ENCODE measurements at places on chromosomes 4 and X.
A peak's percentile ranks its signal among the peaks of the same experiment; 100 is the strongest.

- DNase-seq: peak; percentile 39
Measured at GRCh38 chr4:169009286-169010124, 550 bp downstream of the CBR4 start.

GRCh38 chr4:55904576-55904975 is 44.2 kb upstream of the CEP135 start:
- DNase-seq: no peak

DNA sequence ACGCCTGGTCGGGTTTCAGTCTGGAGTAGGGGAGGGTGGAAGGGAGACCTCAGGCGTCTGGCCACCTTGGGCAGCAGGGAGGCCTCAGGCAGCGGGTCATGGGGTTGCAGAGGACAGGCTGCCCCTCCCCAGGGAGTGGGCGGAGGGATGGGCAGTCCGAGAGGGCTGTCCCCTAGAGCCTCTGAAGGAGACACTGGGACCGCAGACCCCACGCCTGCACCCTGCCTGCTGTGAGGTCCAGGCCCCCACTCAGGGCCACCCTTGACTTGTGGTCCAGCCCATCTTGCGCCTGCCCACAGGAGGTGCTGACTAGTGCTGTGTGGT is 16.5 kb downstream of the FGFRL1 start:
- DNase-seq: no peak

- no peak for DNase-seq
Measured at GRCh38 chrX:37926700-37927099, 79.3 kb upstream of the DYNLT3 start.

GRCh38 chrX:15299941-15300851 is 15.2 kb downstream of the ASB11 start:
- no peak for DNase-seq

DNA sequence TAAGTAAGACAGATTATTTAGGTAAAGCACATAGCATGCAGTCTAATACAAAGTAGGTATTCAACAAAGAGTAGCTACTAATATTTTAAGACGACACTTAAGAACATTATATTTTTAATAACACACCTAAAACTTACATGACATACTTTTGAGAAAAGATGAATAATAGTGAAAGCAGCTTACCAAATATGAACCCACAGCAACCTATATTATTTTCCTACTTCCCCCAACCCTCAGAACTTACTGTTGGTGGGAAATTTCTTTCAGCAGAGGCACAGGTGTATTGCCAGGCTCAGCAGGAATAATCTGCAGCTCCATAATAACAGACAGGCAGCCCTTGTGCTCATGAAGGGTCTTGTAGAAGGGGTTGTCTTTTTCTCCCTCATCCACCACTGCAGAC is 498.9 kb downstream of the GLUD2 start:
- DNase-seq: no peak

GRCh38 chrX:15059474-15059873 is 186.3 kb downstream of the MOSPD2 start:
- DNase-seq: no peak

DNA sequence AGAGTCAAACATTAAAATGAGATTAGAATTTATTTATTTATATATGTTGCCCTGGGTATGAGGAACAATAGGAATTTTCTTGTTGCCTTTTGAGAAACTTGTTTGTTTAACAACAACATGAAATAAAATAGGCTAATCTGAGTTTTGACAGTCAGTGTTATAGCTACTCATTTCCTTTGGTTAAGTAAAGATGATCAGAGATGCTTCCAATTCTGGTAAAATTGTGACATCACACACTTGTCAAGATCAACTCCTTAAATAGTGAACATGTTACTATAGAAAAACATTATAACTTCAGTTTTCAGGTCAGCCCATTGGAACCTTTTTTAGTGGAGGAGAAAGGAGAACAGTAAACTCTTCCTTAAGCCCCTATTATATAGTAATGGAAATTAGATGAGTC is 136.1 kb downstream of the STIM2 start:
- DNase-seq: no peak

DNA sequence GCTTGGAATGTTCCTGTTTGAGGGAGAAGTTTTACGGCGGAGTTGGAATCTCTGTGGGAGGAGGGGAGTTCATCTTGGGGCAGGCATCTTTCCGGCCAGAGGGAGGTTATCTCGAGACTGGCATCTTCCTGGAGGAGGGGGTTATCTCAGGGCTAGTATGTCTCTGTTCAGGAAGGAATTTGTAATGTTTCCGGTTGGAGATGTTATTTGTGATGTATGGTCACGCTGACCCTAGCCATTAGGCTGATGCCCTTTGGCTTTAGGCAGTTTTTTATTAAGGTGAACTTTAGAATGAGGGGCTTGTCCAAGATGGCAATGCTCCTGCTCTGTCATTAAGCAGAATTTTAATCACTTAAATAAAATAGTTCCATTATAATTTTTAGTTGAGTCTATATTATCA is 449.7 kb downstream of the PCDH10 start:
- DNase-seq: no peak

- no peak for DNase-seq
Measured at GRCh38 chr4:128424527-128425497, 137.2 kb upstream of the PGRMC2 start.

GRCh38 chr4:2058264-2059045 is 672 bp upstream of the NAT8L start:
- no peak for DNase-seq

DNA sequence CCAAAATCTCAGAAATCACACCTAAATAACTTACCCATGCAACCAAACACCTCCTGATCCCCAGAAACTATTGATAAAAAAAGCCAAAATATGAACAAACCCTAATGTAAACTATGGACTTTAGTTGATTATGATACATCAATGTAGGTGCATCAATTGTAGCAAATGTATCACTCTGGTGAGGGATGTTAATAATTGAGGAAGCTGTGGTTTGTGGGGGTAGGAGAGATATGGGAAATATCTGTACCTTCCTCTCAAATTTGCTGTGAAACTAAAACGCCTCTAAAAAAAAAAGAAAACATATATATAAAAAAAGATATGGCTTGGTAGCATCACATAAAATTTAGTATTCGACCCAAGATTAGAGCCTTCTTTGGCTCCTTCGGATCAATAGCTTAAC is 144.3 kb upstream of the CPEB2 start:
- DNase-seq: no peak

DNA sequence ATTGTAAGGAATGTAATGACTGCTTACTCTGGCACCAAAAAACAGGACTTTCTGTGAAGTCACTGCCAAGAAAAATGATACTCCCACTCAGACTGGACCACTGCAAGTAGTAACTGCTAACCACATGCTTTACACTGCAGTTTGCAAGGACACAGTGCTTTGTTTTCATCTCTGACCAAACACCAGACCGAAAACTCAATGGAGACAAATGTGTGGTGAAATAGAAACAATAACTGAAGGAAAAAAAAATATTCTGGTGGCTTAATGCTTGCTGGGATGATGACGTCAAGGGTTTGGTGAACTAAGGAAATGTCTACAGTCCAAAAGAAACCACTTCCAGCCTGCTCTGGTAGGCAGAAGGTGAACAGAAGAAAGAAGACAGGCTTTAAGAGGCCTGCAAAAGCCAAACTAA is 13.2 kb downstream of the GPC4 start:
- no peak for DNase-seq
